Large intestine (tissue), 12 donors: ENCODE measurements at places on chromosomes 4 and X. TPM values are rescaled to one million over a fixed set of nuclear protein-coding genes. Genes with fewer than 3 reads are reported as not detected.

- no peak overlapping the region for H3K27ac ChIP-seq
- DNase-seq = no peak
- no peaks in the 10 kb centered on the region for H3K36me3 ChIP-seq
- no peaks in the 10 kb centered on the region for H3K27me3 ChIP-seq
- H3K4me3 ChIP-seq = no peak overlapping the region
- peaks cover 16% of the 10 kb centered on the region for H3K4me1 ChIP-seq
Observed at GRCh38 chr4:76806346-76806745, 91.6 kb downstream of the SOWAHB start.

DNA sequence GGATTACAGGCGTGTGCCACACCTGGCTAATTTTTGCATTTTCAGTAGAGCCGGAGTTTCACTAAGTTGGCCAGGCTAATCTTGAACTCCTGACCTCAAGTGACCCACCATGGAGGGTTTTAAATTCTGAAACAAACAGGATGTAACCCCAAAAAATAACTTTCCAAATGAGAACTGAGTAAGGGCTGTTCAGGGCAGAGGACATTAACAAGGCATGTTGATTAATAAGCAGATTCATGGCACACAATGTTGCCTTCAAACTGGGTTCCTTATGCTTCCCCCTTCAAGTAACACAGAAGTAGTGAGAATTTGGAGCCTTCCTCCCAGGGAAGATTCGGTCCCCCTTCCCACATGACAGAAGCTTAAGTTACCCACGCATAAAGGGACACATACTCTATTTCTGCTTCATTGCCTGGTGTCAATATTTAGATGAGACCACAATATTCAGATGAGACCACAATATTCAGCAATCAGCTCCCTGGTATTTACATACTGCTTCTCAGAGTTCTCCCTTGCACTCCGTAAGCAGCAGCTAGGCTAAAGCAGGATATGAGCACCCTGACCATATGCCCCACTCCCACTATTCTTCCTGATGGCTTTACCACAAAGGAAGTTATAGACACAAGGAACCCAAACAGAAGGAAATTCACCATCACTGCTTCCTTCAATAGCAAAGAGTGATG is 21.4 kb downstream of the GRSF1 start:
- H3K4me1 ChIP-seq = no peaks in the 10 kb centered on the region
- no peak overlapping the region for H3K4me3 ChIP-seq
- peaks cover 34% of the 10 kb centered on the region for H3K36me3 ChIP-seq

MMAA gene
- polyA plus RNA-seq = 13.7 TPM

ANOS1 gene
- polyA plus RNA-seq = 5.9 TPM

- no peaks in the 10 kb centered on the region for H3K36me3 ChIP-seq
- no peak overlapping the region for H3K27ac ChIP-seq
- no peak overlapping the region for H3K4me3 ChIP-seq
- H3K27me3 ChIP-seq = no peaks in the 10 kb centered on the region
- peaks cover 4% of the 10 kb centered on the region for H3K4me1 ChIP-seq
- no peak for DNase-seq
Observed at GRCh38 chr4:112113864-112114263, 31.4 kb upstream of the FAM241A start.

DNA sequence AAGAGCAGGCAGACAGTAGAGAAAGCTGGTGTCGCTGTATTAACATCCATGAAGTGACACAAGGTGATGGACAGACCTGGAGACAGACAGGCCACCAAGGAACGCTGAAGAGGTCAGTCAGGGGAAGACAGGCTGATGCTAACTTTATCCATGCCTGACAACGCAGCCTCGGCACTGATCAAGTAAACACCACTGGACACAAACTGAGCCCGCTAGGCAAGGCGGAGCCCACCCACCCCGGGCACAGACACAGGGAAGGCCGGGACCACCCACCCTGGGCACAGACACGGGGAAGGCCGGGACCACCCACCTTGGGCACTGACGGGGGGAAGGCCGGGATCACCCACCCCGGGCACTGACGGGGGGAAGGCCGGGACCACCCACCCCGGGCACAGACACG is 18.8 kb downstream of the PPP2R3B start:
- H3K4me1 ChIP-seq = no peaks in the 10 kb centered on the region
- H3K4me3 ChIP-seq = no peak overlapping the region
- no peak for DNase-seq
- no peaks in the 10 kb centered on the region for H3K36me3 ChIP-seq

PAGE1 gene
- not detected for polyA plus RNA-seq

RBBP7 gene
- 132 TPM for polyA plus RNA-seq

- H3K36me3 ChIP-seq = no peaks in the 10 kb centered on the region
- H3K4me3 ChIP-seq = peak within 1 kb of the TSS; percentile 96
- peak within 1 kb of the TSS; percentile 90 for H3K27ac ChIP-seq
- H3K4me1 ChIP-seq = peaks cover 3% of the 10 kb centered on the region
- no peaks in the 10 kb centered on the region for H3K27me3 ChIP-seq
Observed at GRCh38 chrX:38800981-38801845, at the start of gene MID1IP1. MID1IP1 (plus strand) TSS chrX:38801459; CDS start chrX:38804947, 3,488 bp downstream.

TMSB15C gene
- polyA plus RNA-seq = 5.6 TPM

ETDA gene
- polyA plus RNA-seq = not detected

SEC31A gene
- 311 TPM for polyA plus RNA-seq

RTL3 gene
- 0.48 TPM for polyA plus RNA-seq

GRCh38 chrX:9327747-9328145 is 137.1 kb upstream of the TBL1X start:
- no peaks in the 10 kb centered on the region for H3K36me3 ChIP-seq
- no peaks in the 10 kb centered on the region for H3K27me3 ChIP-seq
- H3K4me3 ChIP-seq = no peak overlapping the region

DNA sequence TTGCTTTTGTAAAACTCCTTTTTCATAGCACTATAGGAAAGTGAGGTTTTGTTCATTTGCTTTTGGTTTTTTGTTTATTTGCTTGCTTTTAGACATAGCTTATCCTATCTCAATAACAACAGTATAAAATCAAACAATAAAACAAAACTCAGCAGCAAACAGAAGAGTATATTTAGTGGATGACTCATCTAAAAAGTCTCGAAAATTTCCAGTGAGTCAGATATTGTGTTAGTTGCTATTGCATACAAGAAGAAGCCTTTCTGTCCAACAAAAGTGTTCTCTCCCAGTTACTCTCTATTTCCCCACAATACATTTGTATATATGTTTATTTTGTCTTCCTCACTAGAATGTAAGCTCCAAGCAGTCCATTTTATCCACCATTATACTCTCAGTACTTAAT is 36.0 kb upstream of the NPNT start:
- no peaks in the 10 kb centered on the region for H3K4me1 ChIP-seq
- no peak for DNase-seq
- H3K27ac ChIP-seq = no peak overlapping the region
- H3K27me3 ChIP-seq = no peaks in the 10 kb centered on the region
- no peaks in the 10 kb centered on the region for H3K36me3 ChIP-seq
- H3K4me3 ChIP-seq = no peak overlapping the region

GRCh38 chr4:48033825-48034413 is 17.3 kb downstream of the NIPAL1 start:
- H3K27ac ChIP-seq = peak overlapping the region; percentile 82
- DNase-seq = peak; percentile 44
- peaks cover 15% of the 10 kb centered on the region for H3K36me3 ChIP-seq
- H3K4me3 ChIP-seq = no peak overlapping the region
- H3K27me3 ChIP-seq = no peaks in the 10 kb centered on the region
